ENCODE measurements at places on chromosomes 7 and 10.

- H3K4me1 ChIP-seq, result no peaks in the 10 kb centered on the region
- no peaks in the 10 kb centered on the region for H3K27me3 ChIP-seq
- DNase-seq, result no peak
- H3K36me3 ChIP-seq, result peaks cover 7% of the 10 kb centered on the region
These were observed 33.2 kb upstream of the DNAAF5 start for GRCh38 chr7:693280-693679.

- H3K4me1 ChIP-seq, result peaks cover 7% of the 10 kb centered on the region
- H3K36me3 ChIP-seq, result no peaks in the 10 kb centered on the region
- no peak for DNase-seq
- H3K27me3 ChIP-seq, result no peaks in the 10 kb centered on the region
These were observed 180.0 kb downstream of the PARD3 start for GRCh38 chr10:34635111-34635510.

- H3K36me3 ChIP-seq, result no peaks in the 10 kb centered on the region
- no peak overlapping the region for H3K4me3 ChIP-seq
- no peak overlapping the region for H3K27ac ChIP-seq
- no peaks in the 10 kb centered on the region for H3K27me3 ChIP-seq
These were observed 184.5 kb downstream of the GATA3 start for GRCh38 chr10:8238986-8239385.

DNA sequence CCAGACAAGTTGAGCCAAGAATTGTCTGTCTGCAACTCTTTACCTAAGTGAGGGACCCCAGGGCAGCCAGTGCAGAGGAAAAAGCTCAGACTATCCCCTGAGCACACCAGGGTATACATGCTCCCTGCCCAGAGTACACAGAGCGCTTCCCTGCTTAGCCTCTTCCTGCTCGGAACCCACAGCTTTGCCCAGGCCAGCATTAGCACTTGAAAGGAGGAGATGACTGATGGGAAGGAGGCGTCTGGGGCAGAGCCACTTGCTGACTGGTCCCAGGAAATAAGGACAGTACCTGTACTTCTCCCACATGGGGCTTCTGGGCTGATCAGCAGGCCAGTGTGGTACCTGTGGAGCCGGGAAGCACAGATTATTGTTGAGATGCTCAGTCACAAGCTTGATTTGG lies 48.4 kb upstream of the TRIM8 start:
- H3K4me3 ChIP-seq, result no peak overlapping the region
- peaks cover 3% of the 10 kb centered on the region for H3K4me1 ChIP-seq
- H3K27ac ChIP-seq, result no peak overlapping the region

GRCh38 chr7:98394377-98394836 lies 6.5 kb downstream of the BAIAP2L1 start:
- H3K27ac ChIP-seq, result no peak overlapping the region
- no peak for DNase-seq
- H3K4me3 ChIP-seq, result no peak overlapping the region
- no peaks in the 10 kb centered on the region for H3K4me1 ChIP-seq
- no peaks in the 10 kb centered on the region for H3K36me3 ChIP-seq

- H3K27me3 ChIP-seq, result no peaks in the 10 kb centered on the region
- no peak for DNase-seq
- H3K36me3 ChIP-seq, result no peaks in the 10 kb centered on the region
- no peak overlapping the region for H3K4me3 ChIP-seq
These were observed 756.1 kb downstream of the GRID1 start for GRCh38 chr10:85610381-85611092.

- no peak overlapping the region for H3K4me3 ChIP-seq
- peaks cover 5% of the 10 kb centered on the region for H3K4me1 ChIP-seq
- H3K27me3 ChIP-seq, result no peaks in the 10 kb centered on the region
- H3K27ac ChIP-seq, result no peak overlapping the region
- no peaks in the 10 kb centered on the region for H3K36me3 ChIP-seq
These were observed 4.8 kb downstream of the ANK3 start for GRCh38 chr10:60384708-60385398.

Data from left lung (tissue), 14 donors.